Putamen (tissue), 1 donor: ENCODE measurements at places on chromosomes 11 and 22.

DNA sequence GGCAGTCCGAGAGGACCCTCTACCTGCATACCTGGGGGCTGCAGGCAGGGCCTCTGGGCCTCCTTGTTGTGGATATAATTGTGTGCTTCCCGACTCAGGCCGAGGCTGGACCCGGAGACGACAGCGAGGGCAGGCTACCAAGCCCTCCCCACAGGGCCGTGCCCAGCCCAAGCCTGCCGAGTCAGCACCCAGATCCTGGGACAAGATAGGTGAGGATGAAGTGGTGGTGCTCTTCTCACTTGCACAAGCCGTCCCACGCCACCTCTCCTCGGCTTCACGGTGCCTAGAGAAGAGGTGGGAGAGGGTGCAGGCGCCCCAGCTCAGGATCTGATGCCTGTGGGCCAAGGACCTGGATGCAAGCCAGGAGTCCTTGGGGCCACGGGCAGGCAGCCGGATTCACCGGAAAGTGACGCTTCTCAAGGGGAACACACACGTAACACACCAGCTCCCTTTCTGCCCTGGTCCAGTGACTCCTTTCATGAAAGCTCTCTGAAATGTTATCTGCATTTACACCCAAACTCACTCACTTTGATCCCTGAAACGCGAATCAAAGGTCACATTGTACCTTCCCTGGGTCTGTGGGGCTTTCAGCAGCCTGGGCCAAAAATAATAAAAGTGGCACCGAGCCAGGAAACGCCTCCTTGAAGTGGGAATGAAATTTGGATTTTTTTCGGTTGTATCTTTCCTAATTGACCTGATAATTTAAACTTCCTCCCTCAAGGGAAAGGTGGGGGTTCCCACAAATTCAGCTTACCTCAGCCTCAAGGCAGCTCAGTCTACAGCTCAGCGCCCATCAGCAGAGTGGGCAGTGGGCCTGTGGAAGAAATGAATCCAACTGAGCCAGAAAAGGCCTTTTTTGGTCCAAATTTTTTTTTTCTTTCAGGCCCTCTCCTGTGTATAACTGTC is 1.1 kb upstream of the GNB1L start:
- peak; percentile 30 for DNase-seq

GRCh38 chr22:44775862-44776261 is 23.5 kb downstream of the ARHGAP8 start:
- DNase-seq = no peak

GRCh38 chr11:78424334-78425270 is 7.0 kb upstream of the GAB2 start:
- no peak for DNase-seq

GRCh38 chr22:37187552-37187890 is 526 bp downstream of the C1QTNF6 start:
- DNase-seq = no peak

DNA sequence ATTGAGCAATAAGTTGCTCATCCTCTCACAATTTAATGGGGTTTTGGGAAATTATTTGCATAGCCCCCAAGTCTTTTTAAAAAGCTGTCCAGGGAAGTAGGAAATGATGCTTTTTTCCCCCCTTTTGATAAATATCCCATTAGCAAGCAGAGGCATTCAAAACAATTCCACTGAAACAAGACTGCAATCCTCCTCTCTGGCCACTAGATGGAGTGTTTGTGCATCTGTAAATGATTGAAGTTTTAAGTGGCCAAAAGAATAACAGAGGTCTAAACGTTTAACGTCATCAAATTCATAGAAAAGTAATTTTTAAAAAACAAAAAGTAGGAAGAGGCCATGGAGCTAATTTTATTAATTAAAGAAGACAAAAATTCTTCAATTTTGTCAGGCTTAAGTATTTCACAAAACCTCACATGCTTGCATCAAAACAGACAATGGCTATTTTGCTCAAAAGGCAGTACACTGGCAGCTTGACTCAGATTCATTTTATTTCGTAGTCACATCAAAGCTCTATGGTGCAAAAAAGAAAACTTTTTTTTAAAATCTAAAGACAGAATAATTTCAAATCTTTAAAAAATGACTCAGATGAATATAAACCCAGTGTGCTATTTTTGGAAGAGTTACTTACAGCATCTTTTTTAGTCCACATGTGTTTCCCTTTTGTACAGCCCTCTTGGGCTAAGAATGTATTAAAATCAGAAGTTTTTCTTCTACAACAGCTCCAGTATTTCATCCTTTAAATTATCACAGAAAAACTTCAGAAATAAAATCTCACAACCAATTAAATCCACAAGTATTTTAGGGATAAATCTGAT is 17.8 kb downstream of the CHORDC1 start:
- DNase-seq = peak; percentile 39

DNA sequence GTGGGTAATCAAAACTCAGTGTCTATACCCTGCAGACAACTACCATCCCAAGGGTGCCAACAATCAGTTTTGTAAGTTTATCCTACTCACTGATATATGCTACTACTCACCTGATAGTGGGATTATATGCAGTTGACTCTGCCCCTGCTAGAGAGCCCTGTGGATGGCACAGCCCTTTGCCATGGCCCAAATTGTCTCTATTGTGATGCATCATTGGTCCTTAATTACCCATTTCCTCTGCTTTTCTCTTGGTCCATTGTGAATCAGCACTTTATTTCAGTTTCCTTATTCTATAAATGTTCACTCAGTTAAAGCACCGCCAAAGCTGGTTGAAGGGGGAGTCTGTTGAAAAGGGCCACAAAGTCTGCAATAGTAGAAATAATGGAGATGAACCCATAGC is 42.3 kb downstream of the PLAAT5 start:
- DNase-seq = no peak

DNA sequence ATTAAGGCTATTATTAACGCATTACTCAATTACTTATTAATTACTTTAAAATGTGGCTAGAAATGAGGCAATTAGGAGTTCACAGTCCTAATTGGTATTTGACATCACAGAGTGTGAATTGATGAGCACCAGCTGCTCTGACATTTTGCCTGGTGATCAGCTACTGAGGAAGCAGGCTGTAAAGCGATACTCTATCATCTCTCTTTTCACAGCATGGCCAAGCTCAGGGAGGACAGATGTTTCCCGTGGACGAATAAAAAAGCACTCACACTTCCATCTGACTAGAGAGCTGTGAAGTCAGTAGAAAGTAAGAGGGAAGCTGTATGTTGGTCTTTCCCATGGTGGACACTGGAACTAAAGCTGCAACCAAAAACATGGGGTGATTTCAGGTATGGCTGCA is 29.1 kb upstream of the SYT9 start:
- DNase-seq = no peak

- no peak for DNase-seq
Measured at GRCh38 chr11:134138376-134138775, 69.5 kb downstream of the JAM3 start.

GRCh38 chr11:114399490-114400215 is 658 bp downstream of the C11orf71 start:
- DNase-seq = no peak

GRCh38 chr11:33615751-33616150 is 84.9 kb downstream of the C11orf91 start:
- DNase-seq = no peak

DNA sequence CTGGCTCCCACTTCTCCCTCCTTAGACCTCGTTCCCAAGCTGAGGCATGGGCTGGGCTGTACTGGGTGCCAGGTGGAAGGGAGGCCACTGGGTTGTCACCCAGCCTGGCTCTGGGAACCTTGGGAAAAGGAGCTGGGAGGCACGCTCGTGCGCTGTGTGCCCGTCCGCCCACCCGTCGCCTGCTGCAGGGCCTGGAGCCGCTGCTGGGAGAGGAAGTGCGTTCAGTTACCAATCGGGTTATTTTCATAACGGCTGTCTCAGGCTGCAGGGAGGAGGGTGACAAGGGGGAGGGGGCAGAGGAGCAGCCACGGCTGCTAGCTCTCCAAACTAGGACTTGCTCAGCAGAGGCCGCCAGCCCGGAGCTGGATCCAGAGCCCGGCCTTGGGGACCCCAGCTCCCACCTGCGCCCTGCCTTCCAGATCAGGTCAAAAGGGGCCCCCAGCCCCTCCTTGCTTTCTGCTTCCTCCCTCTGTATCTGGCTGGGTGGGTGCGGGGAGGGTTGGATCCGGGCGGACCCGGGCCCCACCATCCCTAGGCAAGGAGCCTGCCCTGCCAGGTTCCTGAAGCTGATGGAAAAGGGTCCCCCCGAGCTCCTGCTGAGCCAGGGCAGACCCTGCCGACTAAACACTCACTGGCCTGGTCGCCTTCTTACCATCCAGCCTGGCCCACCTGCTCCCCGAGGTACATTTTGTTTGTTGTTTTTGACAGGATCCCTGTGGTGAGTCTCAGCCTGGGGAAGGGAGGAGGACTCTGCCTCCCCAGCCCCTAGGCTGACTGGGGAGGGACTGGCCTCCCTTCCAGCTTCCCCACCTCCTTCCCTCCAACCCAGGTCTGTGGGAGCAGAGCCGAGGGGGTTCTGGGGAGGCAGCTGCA is 14.3 kb downstream of the DGKZ start:
- peak; percentile 74 for DNase-seq

DNA sequence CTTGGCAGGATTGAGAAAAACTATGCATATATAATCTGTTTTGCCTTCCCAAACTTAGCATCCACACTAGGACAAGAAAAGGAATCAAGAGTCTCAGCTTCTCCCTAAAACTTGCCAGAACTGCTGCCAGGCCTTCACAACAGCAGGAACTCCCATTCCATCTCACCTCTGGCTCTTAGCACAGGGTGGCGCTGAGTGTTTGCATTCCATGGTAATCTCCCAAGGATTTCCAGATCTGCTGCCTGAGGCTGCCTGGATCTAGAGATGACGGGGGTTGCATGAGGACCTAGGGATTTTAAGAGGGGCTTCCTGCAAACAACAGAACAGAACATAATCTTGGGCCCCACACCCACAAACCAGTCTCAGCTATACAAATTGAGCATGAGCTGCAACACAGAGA is 87.1 kb upstream of the OPCML start:
- no peak for DNase-seq

GRCh38 chr11:128574576-128575011 is 12.8 kb downstream of the ETS1 start:
- DNase-seq = no peak

- no peak for DNase-seq
Measured at GRCh38 chr11:63997104-63997700, 11.0 kb downstream of the OTUB1 start.

GRCh38 chr11:18706330-18707243 is 8.0 kb downstream of the TMEM86A start:
- DNase-seq = no peak

DNA sequence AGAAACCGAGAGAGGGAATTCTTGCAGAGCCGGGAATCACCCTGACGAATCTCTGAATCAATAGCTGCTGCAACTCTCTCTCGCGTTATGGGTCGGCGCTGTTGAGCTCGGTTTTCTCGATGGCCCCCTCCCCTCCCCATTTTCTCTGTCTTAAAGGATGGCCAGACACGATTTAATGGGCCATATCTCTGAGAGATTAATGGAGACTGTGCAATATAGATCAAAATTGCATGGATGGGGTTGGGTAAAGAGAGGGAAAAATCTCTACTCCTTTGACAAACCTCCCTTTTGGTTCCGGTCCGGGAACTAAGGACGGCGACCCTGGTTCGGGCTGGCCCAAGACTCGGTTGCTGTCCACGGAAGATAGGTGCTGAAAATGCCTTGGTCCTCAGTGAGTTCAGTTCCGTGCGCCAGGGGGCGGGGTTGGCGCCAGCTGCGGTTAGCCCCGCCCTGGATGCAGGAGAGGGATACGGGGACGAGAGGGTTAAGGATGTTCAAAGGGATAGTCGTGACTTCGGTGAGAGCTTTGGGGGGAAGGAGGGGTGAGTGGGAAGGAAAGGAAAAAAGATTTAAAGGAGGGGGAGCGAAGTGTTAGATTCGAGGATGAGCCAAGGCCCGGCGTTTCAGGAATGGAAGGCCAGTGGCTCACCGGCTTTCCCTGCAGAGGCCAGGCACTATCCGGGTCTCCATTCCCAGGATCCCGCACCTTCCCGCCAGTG is 103.6 kb upstream of the HSD17B12 start:
- DNase-seq = peak; percentile 17

- no peak for DNase-seq
Measured at GRCh38 chr11:115522302-115522701, 18.1 kb upstream of the CADM1 start.

DNA sequence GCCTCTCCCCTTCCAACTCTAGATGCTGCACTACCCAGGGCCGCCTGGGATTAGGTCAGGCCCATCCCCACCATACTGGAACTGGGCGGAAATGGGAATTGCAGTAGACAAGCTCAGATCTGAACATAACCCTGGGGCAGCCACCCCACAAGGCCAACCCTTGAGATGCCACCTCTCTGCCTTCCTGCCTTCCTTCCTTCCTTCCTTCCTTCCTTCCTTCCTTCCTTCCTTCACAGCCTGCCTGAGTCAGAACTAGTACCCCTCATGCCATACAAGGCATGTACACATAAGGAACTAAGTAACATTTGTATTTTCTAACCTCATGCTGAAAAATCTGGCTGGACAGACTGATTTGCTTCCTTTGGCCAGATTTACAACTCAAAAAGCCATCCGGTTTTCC is 28.0 kb downstream of the SHISAL1 start:
- no peak for DNase-seq

DNA sequence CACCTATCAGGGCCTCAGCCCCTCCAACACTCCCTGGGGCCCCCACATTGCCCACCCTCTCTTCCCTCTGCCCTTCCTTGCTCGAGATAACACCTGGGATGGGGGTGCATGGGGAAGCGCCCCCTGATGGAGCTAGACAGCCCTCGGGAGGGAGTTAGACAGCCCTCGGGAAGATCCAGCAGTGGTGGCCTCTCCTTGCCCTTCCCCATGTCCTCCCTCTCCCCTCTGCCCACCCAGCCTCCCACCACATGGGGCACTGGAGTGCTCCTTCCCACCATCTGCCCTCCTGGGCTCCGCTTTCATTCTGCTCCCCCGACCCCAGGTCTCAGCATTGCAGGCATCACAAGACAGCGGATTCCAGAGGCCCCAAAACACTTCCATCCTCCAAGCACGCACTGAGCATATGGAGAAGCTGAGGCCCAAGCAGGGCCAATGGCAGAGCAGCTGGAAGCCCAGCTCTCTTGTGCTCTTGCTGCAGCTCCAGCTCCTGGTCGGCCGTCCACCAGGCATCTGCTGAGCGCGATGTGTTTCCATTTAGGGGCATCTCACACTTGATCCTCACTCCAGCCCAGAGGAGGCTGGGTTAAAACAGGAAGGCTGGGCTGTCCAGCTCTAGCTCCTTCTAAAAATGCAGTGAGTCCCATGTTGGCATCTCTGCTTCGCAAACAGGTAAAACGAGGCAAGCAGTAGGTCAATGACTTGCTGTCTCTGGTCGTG is 65.6 kb downstream of the IGLL1 start:
- no peak for DNase-seq

- peak; percentile 27 for DNase-seq
Measured at GRCh38 chr11:100632941-100633452, 54.1 kb upstream of the ARHGAP42 start.

DNA sequence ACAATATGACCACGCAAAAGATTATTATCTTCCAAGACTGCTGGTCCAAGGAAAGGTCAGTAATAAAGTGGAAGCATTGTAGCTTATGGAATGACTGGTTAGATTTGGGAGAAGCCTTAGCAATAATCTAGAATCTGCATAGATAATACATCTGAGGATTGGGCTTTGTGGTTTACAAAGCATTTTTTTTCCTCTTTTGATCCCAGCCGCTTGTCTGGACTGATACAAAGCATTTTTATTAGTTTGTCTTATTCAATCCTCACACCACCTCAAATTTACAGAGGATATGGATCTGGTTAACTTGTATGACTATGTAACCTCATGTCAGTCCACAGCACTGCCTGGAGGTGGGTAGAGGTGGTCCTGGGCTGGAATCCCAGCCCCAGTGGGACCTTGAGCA is 990 bp upstream of the THRSP start:
- no peak for DNase-seq
